Left renal pelvis (tissue), 4 donors: ENCODE measurements at places on chromosomes 16 and 17.

DNA sequence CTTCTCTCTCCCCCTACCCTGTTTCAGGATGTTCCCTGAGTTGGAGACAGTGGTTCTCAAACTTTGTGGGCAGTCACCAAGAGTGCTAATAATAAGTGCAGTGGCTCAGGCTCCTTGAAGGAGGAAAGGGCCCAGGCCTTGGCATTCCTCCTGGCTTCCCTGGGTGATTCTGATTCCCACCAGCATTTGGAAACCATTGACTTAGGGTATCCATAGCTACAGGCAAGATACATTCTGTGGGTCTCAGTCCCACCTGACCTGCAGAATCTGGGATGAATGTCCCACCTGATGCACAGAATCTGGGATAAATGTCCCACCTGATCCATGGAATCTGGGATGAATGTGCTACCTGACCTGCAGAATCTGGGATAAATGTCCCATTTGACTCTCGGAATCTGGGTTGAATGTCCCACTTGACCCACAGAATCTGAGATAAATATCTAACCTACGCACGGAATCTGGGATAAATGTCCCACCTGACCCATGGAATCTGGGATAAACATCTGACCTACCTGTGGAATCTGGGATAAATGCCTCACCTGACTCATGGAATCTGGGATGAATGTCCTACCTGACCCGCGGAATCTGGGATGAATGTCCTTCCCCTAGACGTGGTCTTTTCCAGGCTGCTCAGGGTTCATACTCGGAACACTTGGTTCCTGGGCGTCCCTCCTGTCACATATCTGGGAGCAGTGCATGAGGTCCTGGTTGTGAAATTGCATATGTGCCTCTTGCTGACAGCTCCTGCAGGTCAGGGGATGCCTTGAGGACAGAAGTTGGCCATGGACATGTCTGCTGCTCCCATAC, 136.7 kb upstream of the HS3ST2 start:
- DNase-seq: no peak

GRCh38 chr17:33803199-33803685, 451.8 kb upstream of the CCL2 start:
- no peak for DNase-seq

- DNase-seq: no peak
These were observed 809 bp upstream of the RAB34 start for GRCh38 chr17:28718333-28719020.

- DNase-seq: no peak
These were observed 9.3 kb downstream of the PDZD9 start for GRCh38 chr16:21991621-21992020.

GRCh38 chr17:38559051-38559879, 46.5 kb downstream of the SRCIN1 start:
- DNase-seq: no peak

DNA sequence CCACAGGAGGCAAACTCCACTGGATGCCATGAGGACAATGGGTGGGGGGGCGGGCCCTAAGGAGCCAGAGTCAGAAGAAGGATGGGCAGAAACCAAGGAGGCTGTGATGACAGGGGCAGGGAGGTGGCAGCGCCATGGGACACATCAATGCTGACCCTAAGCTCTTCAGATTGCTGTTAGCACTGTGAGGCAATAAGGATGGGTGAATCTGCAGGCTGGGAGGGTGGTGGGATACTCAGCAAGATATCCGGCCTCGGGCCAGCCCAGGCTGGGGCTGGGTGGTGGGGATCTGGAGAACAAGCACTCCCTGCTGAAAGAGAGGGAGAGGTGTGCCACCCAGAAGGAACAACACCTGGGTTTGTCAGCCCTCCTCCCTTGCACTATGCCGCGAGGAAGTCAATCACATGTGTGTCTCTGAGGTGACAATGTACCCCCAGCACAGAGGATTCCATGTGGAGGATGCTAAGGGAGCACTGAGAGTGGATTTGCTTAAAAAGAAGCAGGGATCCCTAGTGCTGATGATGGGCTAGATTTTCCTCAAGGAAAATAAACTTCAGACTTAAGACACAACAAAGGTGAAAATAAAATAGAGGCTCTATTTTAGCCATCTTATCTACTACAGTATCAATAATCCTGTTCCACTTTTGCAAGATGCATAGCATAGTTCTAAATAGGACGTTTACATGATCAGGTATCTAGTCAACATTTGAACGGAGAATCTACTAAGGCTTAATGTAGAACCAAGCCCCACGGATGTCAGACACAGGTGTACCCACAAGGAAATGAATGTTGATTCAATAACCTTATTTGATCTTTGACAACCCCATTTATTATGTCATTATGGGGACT, 22.6 kb downstream of the SMPD3 start:
- DNase-seq: no peak

- DNase-seq: no peak
These were observed 5.9 kb upstream of the CBLN1 start for GRCh38 chr16:49287572-49287971.

GRCh38 chr17:44558710-44559633, 1.7 kb downstream of the FZD2 start:
- no peak for DNase-seq
